ENCODE measurements at places on chromosomes 2 and 18. TPM values are rescaled to one million over a fixed set of nuclear protein-coding genes. Genes with fewer than 3 reads are reported as not detected.

PAIP2B gene
- 9.8 TPM for total RNA-seq

DNA sequence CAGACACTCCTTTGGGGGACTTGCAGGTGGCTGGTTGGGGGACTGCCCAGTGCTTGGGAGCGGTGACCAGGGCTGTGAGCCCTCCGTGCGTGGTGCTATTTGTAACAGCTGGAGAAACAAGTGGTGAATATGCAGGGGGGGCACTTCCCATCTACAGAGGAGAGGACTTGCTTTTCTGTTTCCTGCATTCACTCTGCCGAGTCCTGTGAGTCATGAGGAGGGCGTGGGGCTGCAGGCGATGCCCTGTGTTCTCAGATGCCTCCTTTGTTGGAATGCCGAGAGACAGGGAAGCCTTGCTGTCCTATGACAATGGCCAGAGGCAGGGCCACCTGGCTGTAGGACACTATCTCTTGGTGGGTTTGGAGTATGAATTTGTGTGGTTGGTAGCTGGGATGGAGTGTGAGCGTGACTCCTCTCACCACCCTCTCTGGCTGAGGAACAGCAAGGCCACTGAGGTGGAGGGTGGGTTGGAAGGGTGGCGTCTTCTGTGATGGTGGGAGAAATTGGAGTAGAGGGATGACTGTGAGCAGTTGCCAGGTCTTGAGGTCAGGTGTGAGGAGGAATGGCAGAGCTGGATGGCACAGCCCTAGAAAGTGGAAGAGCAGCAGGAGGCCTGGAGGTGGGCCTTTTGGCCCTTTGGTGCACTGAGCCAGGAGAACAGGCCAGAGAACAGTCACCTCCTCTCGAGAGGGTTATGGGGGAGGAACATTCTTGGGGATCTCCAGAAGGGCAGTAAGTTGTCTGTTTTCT is 24.3 kb downstream of the FHOD3 start:
- peak; percentile 86 for ATAC-seq

DNA sequence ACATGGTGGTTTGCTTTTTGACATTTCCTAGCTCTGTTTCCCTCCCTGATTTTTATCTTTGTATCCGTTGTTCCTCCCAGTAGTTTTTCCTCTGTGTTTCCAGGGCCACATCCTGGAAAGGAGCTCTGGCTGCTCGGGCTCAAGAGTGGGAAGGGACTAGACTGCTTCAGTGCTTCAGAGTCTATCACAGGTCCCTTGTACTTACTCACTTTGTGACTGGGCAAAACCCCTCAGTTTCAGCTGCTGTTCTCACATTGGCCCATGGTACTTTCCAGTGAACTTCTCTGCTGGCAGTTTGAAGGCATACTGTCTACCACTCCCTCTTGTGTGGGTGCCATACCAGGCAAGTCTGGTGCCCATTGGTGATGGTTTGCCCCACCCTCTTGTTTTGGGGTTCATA is 7.5 kb upstream of the STAMBP start:
- no peak for ATAC-seq

GRCh38 chr2:127411653-127412369 is 6.4 kb upstream of the PROC start:
- ATAC-seq, result no peak

SIX3 gene
- not detected for total RNA-seq

OXER1 gene
- 0.40 TPM for total RNA-seq

- ATAC-seq, result no peak
Observed at GRCh38 chr2:63882395-63883105, 40.9 kb downstream of the UGP2 start.

SMYD5 gene
- 11.7 TPM for total RNA-seq

GPR155 gene
- total RNA-seq, result 3.7 TPM

DNA sequence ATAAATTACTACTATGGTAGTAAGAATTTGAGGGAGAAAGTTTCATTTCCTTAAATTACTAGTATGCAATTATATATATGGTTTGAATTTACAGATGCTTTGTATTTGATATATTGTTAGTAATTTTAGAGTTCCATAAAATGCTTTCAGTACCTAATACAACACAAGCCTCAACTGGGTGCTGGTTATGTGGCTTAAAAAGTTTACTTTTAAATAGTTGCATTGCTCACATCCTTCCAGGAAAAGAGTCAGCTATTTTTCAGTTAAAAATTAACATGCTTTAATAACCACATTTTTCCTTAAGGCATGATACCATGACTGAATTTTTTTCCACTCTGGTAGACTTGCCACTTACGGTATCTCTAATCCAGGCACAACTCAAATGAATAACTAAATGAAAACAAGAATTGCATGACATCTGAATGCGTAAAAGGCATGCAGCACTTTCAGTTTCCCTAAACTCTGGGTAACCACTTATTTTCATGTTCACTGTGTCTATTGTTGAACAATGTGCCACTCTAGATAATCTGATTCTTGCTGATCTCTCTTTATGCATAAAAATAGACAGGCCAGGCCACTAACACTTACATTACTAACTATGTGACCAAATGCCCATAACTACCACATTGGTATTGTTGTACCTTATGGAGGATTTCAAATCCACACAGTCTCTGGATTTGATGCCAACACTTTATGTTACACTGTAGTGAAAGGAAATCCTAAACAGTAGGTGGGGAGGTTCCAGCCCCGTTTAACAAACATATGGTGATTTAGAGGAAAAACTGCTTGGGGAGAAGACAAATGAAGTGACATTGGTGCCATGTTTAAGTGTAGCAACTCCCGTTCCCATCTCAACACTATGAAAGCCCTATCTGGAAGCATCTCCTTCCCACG is 35.5 kb upstream of the SLC35F5 start:
- ATAC-seq, result no peak

SP140 gene
- 0.96 TPM for total RNA-seq

DNA sequence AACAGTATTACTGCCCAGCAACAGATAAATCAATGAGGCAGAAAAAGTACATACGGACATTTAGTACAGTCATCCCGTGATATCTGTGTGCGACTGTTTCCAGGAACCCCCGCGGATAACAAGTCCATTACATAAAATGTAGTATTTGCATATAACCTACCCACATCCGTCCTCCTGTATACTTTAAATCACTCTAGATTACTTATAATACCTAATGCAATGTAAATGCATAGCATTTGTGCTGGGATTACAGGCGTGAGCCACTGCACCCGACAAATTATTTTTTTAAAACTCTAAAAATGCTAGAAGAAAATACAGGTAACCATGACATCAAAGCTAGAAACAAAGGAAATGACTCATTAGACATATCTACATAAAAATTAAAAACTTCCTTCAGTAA is 91.6 kb downstream of the FAM161A start:
- ATAC-seq, result no peak

- no peak for ATAC-seq
Observed at GRCh38 chr18:13366131-13366530, 147.6 kb downstream of the LDLRAD4 start.

SP5 gene
- total RNA-seq, result 0.16 TPM

- no peak for ATAC-seq
Observed at GRCh38 chr2:120167272-120167671, 55.9 kb downstream of the TMEM185B start.

CYP1B1 gene
- total RNA-seq, result 2.0 TPM

ANKRD36 gene
- 8.1 TPM for total RNA-seq

- peak; percentile 82 for ATAC-seq
Observed at GRCh38 chr2:204027091-204027490, 90.5 kb downstream of the ICOS start.

GRCh38 chr2:166419616-166419934 is 43.8 kb upstream of the SCN9A start:
- ATAC-seq, result no peak

- ATAC-seq, result no peak
Observed at GRCh38 chr18:58391932-58392323, 237.0 kb downstream of the ALPK2 start.

TEX44 gene
- total RNA-seq, result not detected

SH2D6 gene
- 0.12 TPM for total RNA-seq

DNA sequence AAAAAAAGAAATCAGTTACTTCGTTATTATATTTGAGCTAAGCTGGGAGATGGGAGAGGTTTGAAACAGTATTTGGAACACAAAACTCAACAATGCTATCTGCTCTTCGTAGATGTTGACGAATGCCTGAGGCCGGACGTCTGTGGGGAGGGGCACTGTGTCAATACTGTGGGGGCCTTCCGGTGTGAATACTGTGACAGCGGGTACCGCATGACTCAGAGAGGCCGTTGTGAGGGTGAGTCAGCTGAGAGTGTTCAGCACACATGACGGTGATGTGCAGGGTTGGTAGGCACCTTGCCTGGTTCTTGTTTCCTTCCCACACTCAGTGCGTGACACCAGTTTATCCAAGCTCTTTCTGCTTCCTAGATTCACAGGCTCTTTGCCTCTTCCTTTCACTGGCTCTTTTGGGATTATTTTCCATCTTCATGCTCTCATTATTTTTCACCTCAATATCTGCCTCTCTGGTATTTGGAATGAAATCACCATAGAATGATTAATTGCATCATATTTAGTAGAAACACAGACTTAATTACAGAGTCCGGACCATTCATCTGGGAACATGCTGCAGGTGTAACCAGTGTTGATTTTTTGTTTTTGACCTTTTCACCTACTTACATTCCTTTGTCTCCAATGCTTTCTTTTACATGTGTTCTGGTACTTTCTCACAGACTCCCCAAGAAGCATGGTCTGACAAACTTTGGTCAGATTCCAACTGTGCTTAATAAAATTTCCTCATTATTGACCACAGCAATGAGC is 200.6 kb upstream of the RASGRP3 start:
- ATAC-seq, result peak; percentile 93

GRCh38 chr2:238418999-238419546 is 7.7 kb upstream of the ASB1 start:
- no peak for ATAC-seq

- ATAC-seq, result peak; percentile 53
Observed at GRCh38 chr2:46181789-46182530, 115.2 kb upstream of the EPAS1 start.

PSD4 gene
- total RNA-seq, result 38.6 TPM

- ATAC-seq, result no peak
Observed at GRCh38 chr2:167198576-167198975, 310.3 kb downstream of the XIRP2 start.

All from esophagus mucosa (tissue), 1 donor.